ENCODE measurements at places on chromosomes 4 and X.

DNA sequence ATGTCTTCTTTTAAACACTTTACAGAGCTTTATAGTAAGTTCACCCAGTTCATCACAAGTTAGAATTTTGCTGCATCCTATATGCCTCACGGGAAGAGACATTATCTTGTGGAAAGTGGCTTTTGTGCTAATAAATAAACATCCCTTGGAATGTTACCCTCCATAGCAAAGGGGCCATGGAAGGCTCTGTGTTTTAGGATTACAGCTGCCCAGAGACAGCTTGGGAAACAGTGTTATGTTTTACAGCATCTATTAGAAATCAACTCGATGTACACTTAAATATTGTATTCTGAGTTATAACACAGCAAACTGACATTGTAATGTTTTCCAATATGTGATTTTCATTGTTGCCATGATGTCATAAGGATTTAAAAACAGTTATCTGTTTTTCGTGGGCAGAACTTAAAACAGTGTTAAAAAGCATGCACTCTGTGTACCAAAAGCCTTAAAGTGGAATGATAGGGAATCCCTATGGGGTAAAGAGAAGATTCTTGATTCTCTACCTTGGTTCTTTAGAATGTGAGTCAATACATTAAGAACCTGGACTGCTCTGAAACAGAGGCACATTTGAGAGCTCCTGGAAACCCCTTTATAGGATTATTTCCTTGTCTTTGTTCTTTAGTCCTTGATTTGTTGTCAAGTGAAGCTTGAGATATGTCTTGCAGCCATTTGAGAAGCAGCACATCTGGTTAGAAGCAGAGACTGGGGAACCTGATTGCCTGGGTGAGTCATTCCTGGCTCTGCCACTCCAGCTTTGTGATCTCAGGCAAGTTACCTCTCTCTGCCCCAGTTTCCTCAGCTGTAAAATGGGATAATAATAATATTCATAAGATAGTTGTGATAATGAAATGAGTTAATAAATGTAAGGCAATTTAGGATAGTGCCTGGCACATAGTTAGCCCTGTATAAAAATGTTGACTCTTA is 41.6 kb downstream of the ARHGAP10 start:
- DNase-seq, result no peak

DNA sequence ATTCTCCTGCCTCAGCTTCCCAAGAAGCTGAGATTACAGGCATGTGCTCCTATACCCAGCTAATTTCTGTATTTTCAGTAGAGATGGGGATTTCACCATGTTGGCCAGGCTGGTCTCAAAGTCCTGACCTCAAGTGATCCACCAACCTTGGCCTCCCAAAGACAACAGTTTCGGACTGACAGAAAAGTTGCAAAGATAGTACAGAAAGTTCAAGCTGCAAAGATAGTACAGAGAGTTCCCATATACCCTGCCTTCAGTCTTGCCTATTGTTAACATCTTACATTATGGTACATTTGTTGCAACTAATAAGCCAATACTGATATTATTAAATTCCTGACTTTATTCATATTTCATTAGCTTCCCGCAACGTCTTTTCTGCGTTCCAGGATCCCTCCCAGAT is 65.8 kb downstream of the SUPT20HL2 start:
- DNase-seq, result no peak

DNA sequence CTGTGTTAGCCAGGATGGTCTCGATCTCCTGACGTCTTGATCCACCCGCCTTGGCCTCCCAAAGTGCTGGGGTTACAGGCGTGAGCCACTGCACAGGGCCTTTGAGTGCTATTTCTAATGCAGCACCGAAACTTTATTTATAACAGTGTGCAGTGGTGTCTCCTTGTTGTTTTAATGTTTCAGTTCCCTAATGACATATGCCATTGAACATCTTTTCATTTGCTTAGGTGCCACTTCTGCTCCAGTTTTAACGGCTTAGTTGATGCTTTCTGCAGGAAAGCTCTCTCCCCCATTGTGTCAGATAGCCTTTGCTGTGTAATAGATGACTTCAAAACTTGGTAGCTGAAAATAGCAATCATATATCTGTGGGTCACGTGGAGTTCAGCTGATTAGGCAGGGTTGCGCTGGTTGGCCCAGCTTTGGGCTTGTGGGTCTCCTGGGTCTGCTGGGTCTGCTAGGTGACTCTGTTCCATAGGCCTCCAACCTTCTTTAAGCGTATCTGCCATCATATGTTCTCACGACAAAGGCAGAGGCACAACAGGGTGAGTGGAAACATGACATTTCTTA is 76.4 kb upstream of the SHISA3 start:
- no peak for DNase-seq

DNA sequence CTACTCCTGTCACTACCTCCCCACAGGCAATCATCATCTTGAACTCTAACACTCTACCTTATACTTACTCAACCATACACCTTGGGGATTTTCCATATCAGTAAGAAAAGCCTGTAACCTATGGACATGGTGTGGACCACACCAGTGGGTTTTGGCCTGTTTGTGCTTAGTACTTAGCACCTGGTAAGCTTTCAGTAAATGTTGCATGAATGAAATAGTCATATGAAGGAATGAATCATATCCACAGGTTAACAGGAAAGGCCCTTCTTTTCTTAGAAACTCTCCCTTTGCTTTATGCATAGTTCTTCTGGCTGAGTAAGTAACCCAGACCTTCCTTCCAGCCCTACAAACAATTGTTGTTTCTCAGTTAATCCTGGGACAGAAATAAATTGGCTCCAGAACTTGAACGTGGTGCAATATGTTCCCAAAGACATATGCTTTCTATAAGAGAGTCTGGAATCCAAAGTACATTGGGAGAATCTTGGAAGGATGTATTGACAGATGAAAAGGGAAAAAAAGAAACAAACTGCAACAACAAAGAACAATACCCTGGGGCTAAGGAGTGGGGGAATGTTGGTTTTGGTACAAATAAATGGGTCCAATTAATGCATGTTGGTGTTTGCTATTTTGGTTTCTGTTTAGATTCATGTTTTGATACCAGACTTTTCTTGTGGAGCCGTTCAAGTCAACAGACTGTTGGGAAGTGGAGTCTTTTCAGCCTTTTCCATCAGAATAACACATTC is 27.8 kb downstream of the RASL11B start:
- no peak for DNase-seq

DNA sequence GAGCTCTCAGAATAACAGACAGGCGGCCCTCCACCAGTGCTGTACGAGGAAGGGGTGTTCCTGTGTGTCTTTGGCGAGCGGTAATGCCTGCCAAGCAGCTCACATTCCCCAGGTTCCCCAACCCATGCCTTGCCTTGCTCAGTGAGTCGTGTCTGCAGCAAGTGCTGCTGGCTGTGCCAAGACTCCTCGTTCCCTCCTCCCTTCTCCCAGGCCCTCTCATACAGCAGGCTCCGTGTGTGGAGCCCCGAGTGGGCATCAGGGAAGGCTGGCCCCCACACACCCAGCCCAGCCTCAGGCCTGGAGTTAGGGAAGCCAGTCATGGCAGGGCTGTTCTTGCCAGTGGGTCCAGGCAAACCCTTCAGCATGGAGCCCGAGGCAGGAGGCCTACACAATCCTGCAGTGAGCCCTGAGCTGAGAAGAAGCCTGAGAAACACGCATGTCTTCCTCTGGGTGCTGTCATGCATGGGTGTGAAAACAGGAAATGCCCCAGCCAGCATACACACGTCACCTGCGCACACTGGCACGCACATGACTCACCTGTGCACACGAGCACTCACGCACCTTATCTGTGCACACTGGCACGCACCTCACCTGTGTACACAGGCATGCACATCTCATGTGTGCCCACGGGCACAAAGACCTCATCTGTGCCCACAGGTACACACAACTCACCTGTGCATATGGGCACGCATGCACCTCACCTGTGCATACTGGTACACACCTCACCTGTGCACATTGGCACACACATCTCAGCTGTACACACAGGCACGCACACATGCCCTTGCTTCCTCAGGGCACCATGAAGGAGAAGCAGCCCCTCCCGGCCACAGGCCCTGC is 238.7 kb downstream of the DHRSX start:
- DNase-seq, result peak; percentile 32

DNA sequence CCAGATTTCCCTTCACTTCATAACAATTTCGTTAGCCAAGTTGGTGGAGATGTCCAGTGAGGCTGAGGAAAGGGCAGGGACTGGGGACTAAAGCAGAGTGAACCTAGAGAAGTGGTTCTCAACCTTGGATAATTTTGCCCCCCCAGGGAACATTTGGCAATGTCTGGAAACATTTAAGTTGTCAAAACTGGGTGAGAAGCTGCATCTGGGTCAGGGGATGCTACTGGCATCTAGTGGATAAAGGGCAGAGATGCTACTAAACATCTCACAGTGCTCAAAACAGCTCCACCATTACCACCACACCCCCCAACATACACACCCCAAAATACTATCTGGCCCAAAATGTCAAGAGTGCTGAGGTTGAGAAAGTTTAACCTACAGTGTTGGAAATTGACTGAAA is 32.0 kb upstream of the FGF16 start:
- DNase-seq, result no peak

DNA sequence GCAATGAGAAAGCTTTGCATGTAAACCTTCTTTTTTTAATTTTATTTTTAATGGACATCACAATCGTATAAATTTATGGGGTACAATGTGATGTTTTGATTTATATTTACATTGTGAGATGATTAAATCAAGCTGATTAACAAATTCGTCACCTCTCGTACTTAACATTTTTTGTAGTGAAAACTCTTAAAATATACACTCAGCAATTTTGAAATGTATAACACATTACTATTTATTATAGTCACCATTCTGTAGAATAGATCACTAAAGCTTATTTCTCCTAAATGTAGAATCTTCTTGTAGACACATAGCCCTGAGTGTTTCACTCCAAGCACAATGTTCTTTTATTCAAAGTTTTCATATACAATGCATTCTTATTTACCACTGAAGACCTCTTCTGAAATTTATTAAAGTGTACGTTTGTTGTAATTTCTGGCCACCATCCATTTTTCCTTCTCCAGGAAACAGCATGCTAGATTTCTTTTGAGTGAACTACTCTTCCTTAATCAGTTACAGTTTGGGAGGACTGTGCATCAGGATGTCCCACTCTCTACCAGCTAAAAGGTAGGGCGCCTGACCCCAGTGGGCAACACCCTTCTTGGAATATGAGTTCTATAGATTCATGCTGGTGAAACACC is 4.4 kb upstream of the RBBP7 start:
- no peak for DNase-seq

DNA sequence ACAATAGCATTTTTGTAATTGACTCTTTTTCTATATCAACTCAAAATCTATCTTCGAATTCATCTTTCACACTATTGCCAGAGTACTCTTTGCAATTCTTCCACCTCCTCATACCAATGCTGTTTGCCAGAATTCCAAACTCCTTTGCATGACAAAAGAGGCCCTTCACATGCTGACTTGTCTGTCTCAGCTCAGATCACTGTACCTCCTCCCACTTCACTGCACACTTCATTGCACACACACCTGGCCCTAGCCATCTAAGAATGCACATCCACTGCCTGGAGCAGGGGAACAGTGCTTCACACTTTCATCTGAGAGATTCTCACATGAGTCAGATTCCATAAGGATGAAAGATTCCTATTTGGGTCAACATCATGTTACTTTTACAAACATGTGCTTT is 56.5 kb downstream of the PRDM5 start:
- DNase-seq, result peak; percentile 86

GRCh38 chr4:89324671-89325070 is 17.1 kb upstream of the GPRIN3 start:
- DNase-seq, result peak; percentile 52

- peak; percentile 45 for DNase-seq
Measured at GRCh38 chr4:77618383-77619241, 13.0 kb downstream of the CXCL13 start.

DNA sequence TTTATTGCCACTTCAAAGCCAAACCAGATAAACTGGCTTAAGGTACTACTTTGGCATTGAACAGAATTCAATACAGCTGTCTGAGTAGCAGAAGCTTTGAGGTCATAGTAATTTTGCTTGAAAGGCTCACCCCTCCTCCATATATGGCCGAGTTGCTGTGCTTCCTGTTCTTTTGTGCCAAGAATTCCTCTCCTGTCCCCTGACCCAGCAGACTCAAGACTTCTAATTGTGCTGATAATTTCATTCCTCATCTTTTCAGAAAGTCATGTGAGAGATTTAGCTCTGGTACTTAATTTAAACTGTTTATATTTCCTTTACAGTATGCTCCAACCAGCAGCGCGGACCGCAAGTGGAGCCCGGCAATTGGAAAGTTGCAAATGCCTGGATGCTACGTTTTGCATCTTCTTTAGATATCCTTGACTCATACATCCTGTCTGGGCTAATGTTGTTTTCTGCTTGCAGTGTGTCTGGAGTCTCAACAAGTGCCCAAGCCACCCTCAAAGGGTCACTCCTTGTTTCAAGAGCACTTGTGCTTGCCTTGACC is 373.4 kb downstream of the PDGFC start:
- DNase-seq, result no peak

DNA sequence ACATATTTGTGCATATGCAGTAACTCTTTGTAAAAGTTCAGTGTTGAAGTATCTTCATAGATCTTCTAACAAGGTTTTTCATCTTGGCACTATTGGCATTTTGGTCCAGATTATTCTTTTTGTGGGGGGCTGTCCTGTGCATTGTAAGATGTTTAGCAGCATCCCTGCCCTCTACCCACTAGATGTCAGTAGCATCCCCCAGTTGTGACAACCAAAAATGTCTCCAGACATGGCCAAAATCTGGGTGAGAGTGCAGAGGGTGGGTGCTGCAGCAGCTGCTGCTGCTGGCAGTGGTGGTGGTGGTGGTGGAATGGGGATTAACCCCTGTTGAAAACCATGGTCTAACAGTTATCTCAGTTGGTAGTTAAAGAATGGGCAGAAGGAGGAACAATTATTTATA is 370.0 kb downstream of the GPAT3 start:
- no peak for DNase-seq

DNA sequence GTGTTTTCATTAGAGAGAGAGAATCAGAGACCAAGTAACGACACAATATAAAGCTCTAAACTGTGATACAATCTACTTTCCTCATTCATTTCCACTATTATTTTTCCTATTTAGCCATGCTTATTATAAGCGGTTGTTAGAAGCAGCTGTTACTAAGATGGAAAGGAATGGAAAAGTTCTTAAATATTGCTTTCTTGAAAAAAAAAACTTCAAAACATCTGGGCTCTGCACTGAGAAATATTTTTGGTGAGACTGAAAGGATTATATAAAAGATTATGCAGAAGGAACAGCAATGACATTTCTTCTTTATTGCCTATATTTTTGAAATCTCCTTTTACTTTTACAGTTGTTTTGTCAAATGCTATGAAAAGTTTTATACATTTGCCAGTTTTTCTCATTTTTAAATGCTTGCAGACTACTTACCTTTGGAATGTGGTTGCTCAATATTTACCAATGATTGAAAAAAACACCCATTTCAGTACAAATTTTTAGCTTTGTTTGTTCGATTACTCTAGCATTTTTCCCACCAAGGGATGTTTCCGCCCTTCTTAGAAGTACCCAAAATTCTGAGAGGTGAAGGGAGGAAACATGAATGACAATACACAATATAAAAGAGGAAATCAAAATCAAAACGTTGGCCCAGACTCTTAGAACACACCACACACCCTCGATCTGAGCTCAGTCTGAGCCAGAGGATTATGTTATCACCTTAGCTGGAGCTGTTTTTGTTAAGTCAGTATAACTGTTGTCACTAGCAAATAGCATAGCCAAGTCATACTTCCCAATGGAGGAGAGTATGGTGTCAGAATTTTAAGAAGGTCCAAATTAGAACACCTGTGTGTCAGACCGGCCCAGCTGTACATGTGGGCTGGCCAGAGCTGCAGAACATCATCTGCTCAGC is 18.4 kb downstream of the DKK2 start:
- DNase-seq, result no peak

Data from kidney epithelial cell (primary cell).